ENCODE measurements at places on chromosomes 2 and 18.

GRCh38 chr18:37484983-37485834 is 80.4 kb downstream of the CELF4 start:
- no peak for DNase-seq

DNA sequence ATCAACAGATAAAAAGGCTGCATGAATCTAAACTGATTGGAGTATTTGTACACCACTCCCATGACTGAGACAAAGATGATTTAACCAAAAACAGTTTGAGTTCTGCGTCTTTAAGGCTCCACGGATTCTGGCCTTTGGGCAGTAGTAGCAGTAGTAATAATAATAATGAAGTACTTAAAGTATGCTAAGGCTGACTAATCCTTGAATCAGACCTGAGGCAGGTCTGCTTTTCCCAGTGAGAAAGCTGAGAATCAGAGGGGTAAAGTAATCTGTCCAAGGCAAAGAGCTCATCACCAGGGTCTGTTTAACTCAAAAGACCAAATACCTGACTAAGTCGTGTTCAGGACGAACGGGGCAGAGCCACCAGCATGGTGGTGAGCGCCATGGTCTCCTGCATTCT is 61.4 kb downstream of the ID2 start:
- no peak for DNase-seq

DNA sequence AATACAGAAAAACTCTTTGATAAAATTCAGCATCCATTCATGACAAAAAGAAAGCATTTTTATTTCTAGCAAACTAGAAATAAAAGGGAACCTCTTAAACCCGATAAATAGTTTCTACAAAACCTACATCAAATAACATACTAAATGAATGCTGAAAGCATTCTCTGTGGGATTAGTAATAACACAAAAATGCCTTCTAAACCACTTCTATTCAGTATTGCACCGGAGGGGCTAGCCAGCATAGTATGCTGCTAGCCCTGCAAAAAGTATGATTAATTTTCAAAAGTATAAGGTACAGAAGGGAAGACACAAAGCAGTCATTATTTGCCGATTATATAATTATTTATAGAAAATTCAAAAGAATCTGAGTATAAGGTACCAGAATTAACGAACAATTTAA is 145.2 kb downstream of the DTNB start:
- no peak for DNase-seq

GRCh38 chr2:177989029-177989885 is 83.3 kb downstream of the PDE11A start:
- no peak for DNase-seq

DNA sequence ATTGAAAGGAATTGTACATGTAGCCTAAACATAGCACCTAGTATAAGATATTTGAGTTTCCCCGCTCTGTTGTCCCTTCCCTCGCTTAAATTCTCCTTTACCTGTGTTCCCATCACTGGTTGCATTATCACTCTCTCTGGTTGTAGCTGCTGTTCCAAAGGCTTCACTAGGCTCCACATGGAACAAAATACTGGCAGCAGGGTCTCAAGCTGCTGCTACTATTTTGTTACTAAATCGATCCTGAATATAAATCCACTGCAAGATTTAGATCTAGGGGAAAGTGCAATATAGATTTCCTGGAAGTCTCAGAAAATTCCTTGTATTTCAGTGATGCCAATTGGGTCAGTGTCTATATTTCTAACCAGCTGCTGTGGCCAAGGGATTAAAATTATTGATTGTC is 443.5 kb downstream of the SATB2 start:
- DNase-seq = no peak

- no peak for DNase-seq
These were observed 27.8 kb upstream of the MLPH start for GRCh38 chr2:237459226-237459625.

GRCh38 chr2:38483776-38484501 is 106.9 kb upstream of the ATL2 start:
- no peak for DNase-seq

DNA sequence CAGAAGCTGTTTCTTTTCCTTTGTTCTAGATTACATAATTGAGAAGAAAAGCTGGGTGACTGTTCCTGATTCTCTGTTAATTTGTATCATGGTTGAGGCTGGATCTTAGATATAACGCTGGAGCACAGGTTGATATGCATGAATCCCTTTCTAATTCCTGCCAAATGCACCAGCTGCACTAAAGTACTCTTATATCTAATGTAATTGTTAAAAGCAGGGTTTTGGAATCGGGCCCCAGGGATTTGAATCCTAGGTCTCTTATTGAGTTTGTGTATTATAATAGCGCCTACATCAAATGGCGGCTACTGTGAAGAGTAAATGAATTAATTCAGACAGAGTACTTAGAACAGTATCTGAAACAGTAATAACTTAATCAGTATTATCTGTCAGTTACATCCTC is 80.4 kb downstream of the MC4R start:
- DNase-seq = no peak

GRCh38 chr18:5207471-5208150 is 10.6 kb upstream of the AKAIN1 start:
- DNase-seq = no peak

DNA sequence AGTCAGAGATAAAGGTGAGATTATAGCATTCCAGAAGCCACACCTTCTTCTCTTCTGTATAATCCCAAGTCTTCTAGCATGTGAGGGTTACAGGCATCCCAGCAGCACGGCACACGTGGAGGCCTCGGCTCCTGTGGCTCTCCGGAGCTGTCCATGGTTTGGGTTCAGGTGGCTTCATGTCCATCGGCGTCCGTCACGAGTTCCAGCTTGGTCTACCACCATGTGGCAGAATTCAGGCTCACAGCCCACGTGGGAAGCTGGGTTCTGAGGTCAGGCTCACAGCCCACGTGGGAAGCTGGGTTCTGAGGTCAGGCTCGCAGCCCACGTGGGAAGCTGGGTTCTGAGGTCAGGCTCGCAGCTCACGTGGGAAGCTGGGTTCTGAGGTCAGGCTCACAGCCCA is 378.3 kb upstream of the SALL3 start:
- no peak for DNase-seq

- no peak for DNase-seq
These were observed 57.8 kb upstream of the CCDC141 start for GRCh38 chr2:179107737-179108136.

GRCh38 chr18:29823671-29824070 is 1218.9 kb downstream of the DSC3 start:
- DNase-seq = no peak

DNA sequence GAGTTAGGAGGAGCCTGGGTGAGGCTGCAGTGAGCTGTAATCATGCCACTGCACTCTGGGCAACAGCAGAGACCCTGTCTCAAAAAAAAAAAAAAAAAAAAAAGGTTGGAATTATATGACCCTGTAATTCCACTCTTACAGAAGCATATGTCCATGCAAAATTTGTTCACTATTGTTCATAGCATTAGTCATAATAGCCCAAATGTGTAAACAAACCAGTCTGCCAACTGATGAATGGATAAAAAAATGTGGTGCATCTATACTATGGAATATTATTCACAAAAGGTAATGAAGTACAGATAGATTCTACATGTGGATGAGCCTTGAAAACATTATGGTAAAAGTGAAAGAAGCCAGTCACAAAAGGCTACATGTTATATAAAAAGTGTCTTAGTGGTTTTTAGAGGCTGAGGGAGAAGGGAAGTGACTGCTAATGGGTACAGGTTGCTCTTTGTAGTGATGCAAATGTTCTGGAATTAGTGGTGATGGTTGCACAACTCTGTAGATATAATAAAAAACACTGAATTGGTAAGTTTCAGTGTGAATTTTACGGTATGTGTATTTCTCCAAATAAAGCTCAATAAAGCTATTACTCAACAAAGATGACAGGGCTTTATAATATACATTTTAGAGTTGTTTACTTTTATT is 9.4 kb downstream of the COA5 start:
- no peak for DNase-seq

DNA sequence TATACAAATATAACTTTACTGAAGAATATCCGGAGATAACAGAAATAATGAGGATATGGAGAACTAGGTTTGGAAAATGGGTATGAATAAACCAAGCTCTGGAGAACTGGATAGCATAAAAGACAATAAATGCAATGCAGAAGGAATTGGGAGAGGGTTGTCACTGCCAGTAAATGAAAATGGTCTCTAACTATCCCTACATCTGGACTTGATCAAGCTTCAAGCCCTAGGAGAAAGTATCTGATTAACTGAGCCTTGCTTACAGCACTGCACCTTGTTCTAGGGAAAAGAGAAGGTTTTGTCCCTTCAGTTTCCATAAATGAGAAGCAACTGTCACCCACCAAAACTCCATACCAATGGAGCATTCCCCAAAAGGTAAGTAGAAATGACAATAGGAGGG is 514.6 kb upstream of the ZEB2 start:
- DNase-seq = no peak

DNA sequence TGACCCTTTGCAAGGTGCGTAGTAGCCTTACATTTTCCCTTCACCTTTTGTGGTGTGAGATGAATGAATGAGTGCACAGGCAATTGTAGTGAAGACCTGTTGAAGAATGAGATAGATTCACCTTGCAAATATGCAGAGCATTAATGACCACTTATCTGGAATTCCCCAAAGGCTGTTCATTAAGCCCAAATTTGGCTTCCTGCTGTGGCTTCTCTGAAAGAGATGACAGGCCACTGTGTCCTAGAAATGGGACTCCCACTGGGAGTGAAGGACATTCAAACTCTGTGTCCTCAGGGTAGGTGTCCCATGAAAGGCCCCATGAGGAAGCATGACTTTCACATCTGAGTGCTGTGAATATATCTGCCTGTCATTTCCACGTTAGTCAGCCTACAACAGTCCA is 1821.8 kb upstream of the PIK3C3 start:
- DNase-seq = no peak

GRCh38 chr2:18987592-18988073 is 370.8 kb downstream of the OSR1 start:
- no peak for DNase-seq

DNA sequence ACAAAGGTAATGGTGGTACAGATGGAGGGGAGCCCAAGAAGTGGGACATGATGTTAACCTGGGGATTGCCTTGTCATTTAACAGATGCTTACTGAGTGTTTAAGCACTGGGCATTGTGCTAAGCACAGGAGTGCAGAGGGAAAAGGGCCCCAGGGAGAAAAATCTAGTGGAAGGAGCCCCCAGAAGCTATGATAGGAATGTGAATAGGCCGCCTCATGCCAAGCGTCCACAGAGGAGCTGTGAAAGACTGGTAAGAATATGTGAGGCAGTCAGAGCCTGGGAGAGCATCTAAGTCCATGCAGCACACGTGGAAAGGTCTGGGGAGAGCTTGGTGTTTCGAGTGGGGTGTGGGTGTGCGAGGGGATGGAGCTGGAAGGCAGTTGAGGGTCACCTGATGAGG is 5.5 kb downstream of the ZNF532 start:
- DNase-seq = no peak

- no peak for DNase-seq
These were observed 113.4 kb upstream of the PKDCC start for GRCh38 chr2:41934329-41934958.

DNA sequence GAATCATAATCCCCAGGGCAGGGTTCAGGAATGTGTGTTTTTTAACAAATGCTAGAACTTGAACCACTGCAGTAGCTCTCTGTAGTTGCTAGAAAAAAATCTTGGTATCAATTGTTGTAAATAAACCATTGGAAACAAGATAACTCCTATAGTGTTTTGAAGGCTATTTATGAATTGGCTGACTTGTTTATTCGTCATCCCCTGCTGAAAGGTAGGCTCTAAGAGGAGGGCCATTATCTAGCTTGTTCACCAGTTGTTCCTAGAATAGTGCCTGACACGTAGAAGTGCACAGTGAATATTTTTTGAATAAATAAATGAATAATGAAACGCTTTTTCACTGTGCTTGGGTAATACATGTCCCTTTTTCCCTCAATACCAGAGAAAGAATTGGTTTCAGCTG is 211.4 kb downstream of the BABAM2 start:
- no peak for DNase-seq

DNA sequence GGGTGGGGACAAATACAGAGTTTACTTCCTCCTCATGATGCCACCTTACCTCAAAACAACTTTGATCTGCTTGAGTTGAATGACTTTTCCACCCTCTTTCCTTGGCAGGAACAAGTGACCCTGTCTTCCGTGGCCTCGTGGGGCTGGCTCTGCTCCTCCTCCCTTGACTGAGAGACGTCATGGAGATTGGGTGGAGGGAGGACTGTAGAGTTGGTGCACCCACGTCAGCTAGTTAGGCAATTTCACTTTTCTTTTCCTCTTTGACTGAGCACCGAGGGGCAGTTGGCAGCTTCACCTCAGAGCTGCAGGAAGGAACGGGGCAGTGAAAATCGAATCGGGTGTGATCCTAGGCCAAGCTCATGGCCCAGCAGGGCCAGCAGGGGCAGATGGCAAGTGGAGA is at the start of gene SP140:
Gene SP140 (plus strand): TSS at position 251 of the 400 bp plus-strand sequence. CDS start 109 bp downstream, at position 360.
- peak; percentile 55 for DNase-seq

DNA sequence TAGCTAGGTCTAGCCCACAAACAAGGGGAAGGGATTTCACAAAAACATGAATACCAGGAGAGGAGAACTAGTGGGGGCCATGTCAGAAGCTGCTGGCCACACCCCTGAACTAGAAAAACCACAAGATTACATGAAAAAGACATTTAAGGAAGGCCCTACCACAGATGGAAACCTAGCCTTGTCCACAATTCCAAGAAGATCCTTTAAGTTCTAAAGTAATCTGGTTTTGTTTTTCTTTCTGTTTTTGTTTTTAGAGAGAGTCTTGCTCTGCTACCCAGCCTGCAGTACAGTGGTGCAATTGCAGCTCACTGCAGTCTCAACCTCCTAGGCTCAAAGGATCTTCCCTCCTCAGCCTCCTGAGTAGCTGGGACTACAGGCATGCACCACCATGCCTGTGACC is 34.2 kb upstream of the CAB39 start:
- no peak for DNase-seq

DNA sequence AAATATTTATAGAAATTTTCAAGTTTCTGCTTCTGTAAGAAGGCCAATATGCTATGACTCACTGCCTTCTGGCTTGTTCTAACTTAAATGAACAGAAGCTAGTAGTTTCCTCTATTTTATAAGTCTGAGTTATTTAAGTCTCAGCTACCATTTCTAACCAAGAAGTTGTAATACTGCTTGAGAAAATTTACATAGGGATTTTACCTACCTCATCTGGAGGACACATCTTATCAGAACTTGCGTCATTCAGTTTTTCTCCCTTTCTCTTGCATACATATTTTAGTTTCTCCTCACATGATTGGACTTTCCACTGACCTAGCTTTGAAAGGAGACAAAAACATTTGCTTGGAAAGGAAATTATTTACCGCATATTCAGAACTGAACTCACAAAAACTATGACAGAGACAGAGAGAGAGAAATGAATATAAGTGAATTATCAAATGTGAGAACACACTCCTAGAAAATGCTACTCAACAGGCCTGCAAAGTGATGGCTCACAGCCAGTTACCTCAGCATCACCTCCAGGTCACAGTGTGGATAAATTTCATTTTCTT is 81.1 kb upstream of the CD302 start:
- DNase-seq = no peak

DNA sequence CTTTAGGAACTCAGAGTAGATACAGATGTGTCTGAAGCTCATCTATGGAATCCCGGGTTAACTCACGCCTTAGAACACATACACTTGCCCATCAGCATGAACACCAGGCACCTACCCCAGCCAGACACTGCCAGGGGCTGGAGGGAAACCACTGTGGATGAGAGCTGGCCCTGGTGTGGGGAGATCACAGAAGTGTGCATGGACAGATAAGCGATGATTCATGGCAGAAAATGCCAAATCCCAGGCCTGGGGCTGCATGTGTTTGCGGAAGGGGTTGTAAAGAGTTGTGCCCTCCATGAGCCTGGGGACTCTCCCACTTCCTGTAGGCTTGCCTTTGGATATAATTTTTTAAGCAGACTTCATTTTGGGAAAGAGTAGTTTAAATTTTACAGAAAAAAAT is 193.4 kb downstream of the FHOD3 start:
- DNase-seq = no peak

All from stimulated activated CD8-positive, alpha-beta memory T cell treated with anti-CD3 and anti-CD28 coated beads, Interleukin-4, amount 100 ng/mL, for 4 hours (primary cell).